KBM-7 (cell line): ENCODE measurements at places on chromosomes 4 and X.

DNA sequence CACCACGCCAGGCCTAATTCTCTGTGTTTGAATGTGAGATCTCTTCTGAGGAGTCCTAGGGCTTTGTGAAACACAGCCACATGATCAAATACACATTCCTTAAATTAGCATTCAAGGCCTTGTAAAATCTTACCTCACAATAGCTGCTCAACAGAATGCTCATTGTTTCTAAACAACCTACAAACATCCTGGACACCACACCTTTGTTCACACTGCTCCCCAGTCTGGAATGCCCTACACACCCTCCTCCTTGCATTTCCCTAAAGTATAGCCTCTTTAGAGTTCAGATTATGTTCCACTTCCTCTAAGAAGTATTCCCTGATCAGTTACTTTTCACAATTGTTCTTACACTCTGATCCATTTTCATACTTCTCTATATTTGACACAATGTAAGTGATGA lies 110.6 kb downstream of the AGTR2 start:
- DNase-seq = no peak

DNA sequence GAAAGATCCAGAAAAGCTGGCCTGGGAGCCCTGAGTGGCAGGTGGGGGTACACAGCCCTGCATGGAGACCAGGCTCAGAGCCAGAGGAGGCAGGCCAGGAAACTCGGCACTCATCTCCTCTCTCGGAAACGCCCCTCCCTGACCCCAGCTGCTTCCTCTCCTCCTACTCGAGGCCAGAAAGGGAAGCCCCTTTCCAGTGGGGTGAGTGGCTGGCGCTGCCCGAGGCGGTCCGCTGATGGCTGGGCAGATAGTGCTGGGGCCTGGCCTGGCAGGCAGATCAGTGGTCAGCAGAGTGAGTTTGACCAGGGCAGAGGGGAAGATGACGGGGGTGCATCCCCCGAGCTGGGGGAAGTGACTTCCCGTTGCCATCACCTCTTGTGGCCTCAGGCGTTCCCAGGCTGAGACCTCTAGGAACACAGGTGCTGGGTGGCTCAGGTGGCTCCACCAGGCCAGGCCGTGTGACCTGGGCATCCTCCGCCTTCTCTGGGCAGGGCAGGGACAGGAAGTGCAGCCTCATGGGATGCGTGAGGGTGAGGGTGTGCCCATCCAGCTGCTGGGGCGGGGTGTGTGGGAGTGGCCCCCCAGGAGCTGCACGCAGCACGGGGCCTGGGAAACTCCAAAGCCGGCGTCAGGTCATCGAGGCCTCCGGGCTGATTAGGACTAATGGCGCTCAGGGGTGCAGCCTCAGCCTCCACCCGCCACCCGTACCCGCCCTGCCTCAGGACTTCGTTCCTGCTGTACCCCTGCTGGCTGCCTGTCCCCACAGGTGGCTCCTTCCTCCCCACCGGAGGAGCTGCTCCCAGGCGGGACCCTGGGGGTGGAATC lies 5.7 kb downstream of the SH3BP2 start:
- peak; percentile 83 for DNase-seq

GRCh38 chrX:100649550-100650356 lies 5.8 kb downstream of the SRPX2 start:
- no peak for DNase-seq

GRCh38 chrX:4239650-4240540 lies 526.4 kb upstream of the PRKX start:
- peak; percentile 77 for DNase-seq

- DNase-seq = peak; percentile 98
These were observed 5.1 kb downstream of the RTL5 start for GRCh38 chrX:72126539-72127140.

DNA sequence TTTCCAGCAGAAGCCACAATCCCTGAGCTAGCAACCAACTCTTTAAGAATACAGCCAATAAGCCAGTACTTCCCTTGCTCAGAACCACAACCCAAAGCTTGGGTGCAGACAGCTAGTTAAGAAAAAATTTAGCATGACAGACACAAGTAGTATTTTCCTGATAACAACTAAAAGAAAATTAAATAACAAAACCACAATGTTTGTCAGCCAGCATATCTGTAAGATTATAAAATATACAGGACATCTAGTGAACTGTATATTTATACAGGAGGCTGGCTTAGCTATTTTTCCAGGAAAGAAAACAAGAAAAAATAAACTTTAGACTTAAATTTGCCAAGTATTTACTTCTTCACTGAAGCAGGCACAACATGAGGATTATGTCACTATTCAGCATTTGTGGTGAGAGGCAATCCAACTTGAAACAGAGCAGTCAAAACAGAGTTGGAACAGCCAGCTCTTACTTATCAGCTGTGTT lies 6.6 kb downstream of the PF4V1 start:
- DNase-seq = no peak

- no peak for DNase-seq
These were observed 67.2 kb downstream of the SLIT2 start for GRCh38 chr4:20318909-20319277.

DNA sequence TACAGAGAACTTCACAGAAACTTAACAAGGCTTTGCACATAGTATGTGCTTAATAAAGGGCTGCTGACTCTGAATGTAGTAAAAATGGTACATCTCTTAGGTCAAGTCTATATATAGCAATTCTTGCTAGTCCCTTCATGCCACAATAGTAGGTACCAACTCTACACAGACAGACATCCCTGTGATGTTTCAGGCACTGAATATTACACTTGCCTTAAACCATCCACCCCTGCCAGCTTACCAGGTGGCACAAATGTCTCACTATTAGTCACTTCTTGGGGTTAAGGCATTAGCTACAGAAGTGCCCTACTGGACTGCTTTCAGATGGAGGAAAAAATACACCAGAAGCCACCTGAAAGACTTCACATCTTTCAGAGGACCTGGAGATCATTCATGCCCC lies 86.3 kb upstream of the CITED1 start:
- DNase-seq = no peak

DNA sequence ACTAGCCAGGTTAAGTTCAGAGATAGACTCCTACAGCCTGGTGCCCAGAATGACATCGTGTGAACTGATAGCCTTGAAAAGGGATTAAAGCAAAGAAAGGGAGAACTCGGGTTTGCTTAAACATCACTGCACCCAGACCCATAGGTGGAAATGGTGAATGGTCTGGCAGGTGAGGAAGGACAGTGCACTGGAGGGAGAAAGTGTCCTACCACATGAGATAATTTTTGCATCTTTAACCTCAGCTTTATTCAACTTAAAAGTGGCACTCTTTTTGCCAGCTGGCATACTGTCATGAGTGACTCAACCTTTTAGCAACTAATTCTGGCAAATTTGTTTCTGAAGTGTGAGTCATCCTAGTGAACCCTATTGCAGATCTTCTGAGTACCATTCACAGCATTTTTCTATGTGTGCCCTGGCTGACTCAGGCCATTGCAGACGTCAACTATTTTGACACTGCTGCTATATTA lies 53.0 kb upstream of the DAPP1 start:
- no peak for DNase-seq

GRCh38 chr4:144451766-144452450 lies 194.0 kb upstream of the HHIP start:
- DNase-seq = no peak

DNA sequence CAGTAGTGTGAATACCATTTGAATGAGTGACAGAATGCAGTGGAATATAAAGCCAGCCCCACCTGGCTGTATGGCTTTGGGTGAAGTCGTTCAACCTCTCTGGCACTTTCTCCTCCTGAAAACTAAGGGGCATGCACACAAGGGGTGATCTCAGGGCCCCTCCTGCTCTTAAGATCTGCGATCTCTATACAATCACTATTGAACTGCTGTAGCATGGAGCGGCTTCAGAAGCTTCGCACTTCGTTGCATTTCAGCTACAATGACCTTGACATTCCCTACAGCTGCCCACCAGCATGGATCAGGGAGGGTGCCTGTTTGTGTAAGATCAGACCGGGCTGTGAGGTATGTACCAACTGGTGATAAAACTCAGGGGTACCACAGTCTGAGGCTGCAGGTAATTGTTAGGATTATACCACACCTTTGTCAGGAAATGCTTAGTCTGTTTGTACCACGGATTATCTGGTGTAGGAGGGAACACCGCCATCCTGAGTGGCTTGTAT lies 85.2 kb downstream of the AASDH start:
- no peak for DNase-seq

GRCh38 chr4:31088600-31089230 lies 368.5 kb downstream of the PCDH7 start:
- DNase-seq = no peak

- no peak for DNase-seq
These were observed 25.4 kb downstream of the CFAP299 start for GRCh38 chr4:80360900-80361299.

GRCh38 chr4:83561381-83561780 lies 25.5 kb downstream of the GPAT3 start:
- peak; percentile 46 for DNase-seq

DNA sequence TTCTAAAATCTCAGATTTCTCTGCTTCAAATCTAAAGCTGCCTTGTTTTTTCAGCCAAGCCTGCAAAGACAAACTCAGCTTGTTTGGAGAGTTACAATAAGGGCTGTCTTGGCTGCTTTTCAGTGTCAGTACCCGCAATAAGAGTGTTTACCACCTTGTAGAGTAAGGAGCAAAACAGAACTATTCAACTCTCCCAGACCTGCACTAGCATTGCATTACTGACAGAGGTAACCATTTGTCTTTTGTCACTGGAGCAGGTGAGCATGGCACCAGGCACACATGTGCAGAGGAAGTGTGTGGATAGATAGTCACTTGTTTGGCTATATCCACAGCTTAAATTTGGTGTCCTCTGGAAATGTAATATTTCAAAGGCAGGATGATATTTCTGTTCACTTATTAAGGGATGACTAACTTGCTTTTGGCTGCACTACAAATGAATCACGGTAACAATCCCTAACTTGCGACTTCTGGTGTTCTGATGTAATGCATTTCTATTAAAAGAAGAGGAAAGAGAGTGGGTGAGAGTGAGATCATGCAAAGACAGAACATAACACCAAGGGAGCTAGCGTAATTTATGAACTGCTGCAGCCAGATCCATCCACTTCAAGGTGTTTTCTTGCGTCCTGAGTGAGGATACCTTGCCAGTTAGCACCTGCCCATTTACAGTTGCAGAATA lies 38.6 kb downstream of the PTCHD1 start:
- DNase-seq = no peak

DNA sequence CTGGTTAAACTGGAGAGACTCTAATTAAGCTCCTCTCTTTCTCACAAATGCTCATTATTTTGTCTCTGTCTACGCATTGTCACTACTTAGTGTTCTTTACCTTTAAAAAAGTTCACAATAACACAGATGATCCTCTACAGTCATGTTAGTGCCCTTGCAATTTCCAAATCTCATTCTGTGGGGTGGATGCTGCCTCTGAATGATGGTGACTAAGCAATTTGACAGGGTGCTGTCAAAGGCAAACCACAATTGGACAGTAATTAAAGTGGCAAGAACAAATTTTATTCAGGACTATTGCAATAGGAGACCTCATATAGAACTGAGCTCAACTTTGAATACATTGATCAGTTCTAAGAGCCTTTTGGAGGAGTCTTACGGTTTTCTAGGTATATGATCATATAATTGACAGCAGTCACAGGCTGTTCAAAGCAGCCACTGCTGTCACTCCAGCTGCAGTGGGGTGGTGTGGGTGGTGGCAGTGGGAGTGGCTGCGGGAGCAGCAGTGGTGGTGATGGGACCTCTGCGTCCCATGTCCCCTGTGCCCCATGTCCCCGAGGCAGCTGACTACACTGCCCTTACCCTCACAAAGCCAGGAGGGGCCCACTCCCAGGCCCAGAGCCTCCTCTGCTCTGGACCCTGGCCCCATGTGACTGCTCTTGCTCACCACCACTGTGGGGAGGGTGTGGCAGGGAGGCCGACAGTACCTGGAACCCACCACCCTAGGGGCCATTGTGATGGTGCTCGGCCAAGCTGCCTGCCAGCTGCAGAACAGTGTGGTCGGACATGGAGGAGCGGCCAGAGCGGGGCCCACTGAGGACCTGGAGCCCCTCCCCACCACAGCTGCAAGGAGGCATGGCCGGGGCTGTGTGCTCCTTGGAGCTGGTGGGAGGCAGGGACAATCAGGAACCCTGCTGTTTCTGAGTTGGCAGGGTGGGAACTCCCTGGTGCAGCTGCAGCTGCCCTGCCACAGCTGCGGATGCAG lies 30.4 kb upstream of the PAGE1 start:
- no peak for DNase-seq

- DNase-seq = no peak
These were observed 130.4 kb downstream of the BCOR start for GRCh38 chrX:39967348-39967747.

- no peak for DNase-seq
These were observed 66.7 kb upstream of the VCX2 start for GRCh38 chrX:8237718-8238117.

GRCh38 chr4:151356510-151356909 lies 31.1 kb upstream of the SH3D19 start:
- DNase-seq = no peak

GRCh38 chr4:154574311-154574710 lies 11.5 kb downstream of the FGB start:
- DNase-seq = no peak

- DNase-seq = no peak
These were observed 11.9 kb upstream of the UGDH start for GRCh38 chr4:39539089-39539611.

DNA sequence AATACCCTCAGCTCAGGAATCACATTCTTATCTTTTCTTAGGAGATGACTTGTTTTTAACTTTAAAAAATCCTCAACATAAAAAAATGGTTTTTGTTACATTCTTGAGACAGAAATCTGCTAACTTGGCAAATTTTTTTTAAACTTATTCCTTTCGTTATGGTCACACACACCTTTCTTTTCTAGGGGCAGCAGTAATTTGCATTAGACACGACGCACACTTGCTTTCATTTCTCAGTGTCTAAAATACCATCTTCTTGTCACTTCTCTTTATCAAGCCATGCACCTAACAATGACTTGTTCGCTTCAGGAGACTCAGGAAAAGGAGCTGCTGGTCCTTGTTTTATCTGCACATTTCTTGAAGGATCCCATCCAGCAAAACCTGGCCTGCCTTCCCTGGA lies 112.6 kb upstream of the TBL1X start:
- no peak for DNase-seq

- no peak for DNase-seq
These were observed 456.8 kb upstream of the AMOT start for GRCh38 chrX:113297437-113297836.

GRCh38 chr4:6337331-6337935 lies 67.8 kb downstream of the WFS1 start:
- no peak for DNase-seq

DNA sequence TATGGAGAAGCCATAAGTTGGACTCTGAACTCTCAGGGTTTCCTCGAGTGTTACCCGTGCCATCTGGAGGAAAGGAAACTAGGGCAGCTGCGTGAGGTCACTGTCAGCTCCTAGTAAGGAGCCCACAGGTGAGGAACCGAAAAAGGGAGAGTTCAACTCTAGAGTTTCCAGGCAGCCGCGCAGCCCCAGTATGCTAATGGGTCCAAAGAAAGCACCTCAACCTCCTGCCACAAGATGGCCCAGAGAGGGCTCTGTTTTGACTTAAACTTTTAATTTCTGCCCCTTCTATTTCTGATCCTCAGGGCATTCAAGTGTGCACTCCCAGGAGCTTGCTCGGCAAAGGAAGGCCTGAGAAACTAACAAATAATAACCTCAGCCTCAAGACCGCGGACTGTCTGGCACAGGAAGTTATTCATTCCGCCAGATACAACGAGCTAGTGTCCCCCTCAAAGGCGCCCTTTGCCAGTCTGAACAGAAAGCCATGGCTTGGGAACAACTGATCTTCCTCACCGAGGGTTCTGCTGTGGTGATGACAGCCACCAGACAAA lies 13.9 kb downstream of the SCARB2 start:
- peak; percentile 66 for DNase-seq
